ENCODE measurements at places on chromosomes 1 and 21.

DNA sequence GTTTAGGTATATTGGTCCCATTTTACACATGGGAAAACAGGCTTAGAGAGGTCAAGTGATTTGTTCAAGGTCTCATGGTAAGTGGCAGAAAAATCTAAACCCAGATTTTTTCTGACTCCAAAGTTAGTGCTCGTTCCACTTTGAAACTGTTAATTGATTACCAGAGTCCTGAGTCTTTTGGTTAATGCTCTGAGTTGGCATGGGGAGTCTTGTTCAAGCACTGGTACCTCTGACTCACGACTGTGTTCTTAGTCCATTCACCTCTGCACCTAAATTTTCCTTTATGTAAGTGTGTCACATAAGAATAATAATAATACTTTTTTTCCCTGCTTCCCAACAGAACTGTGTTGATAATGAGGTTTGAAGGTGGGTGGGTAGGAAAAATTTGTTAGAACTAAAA, 59.3 kb downstream of the VANGL2 start:
- DNase-seq: no peak

GRCh38 chr1:230170153-230170547, 103.1 kb downstream of the GALNT2 start:
- DNase-seq: no peak

GRCh38 chr1:186491336-186491735, 30.4 kb upstream of the PDC start:
- DNase-seq: no peak

DNA sequence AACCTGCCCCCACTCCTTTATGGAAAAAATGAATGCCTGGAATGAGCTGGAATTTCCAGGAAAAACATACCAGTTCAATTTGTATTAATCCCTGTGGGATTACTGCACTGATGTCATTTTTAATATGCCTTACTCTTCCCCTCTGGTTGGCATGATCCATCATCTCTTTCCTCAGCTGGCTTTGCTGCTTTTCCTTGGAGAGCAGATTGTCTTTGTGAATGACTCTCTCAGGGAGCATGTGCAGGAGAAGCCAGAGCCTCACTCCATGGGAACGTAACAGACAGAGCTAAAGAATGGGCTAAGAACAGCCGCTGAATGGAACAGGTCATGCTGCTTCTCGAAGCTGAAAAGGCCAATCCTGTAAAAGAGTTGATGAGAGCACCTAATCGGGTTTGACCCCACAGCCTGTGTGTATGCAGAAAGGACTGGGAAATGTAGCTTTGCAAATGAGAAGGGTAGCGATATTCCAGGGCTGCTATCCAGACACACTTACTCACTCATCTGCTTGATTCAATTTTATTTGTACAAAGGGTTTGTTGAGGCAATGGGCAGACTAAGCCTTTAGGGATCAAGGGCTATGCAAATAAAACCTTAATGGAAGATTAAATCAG, 20.7 kb downstream of the PHC2 start:
- DNase-seq: no peak

- DNase-seq: no peak
These were observed 138.2 kb downstream of the NFIA start for GRCh38 chr1:61220536-61220935.

- DNase-seq: no peak
These were observed 96.0 kb upstream of the GNG4 start for GRCh38 chr1:235745503-235746136.

DNA sequence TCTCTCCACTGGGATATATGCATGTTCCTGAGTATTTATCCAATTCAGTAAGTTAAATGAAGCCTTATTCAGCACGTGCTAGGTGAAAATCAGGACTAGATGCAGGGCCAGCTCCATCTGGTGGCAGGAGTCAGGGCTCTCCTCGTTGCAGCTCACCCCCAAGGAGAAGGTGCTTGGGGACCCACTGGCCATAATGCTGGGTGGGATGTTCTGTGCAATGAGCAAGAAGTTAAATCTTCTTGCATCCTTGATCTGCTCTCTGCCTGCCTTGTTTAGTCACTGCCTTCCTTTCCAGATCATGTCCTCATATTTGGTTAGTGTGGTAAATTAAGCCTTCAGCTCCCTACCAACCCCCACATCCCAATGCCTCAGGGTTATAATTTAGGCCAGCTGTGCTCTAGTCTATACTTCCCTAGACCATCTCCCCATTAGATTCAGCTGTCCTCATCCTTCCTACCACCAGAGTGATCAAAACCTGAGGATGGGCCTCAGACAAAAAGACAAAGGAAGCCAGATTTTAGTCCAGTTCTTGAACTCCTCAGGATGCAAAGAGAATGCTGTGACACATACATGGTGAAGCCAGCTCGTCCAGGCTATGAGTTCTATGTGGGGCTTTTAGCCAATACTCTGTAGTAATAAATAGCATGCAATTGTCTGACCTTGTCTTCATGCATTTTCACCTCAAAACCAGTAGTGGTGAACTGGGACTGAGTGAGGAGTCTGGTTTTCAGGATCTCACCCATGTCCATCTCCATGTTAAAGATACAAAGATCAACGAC, 55.9 kb downstream of the SEC16B start:
- DNase-seq: no peak

DNA sequence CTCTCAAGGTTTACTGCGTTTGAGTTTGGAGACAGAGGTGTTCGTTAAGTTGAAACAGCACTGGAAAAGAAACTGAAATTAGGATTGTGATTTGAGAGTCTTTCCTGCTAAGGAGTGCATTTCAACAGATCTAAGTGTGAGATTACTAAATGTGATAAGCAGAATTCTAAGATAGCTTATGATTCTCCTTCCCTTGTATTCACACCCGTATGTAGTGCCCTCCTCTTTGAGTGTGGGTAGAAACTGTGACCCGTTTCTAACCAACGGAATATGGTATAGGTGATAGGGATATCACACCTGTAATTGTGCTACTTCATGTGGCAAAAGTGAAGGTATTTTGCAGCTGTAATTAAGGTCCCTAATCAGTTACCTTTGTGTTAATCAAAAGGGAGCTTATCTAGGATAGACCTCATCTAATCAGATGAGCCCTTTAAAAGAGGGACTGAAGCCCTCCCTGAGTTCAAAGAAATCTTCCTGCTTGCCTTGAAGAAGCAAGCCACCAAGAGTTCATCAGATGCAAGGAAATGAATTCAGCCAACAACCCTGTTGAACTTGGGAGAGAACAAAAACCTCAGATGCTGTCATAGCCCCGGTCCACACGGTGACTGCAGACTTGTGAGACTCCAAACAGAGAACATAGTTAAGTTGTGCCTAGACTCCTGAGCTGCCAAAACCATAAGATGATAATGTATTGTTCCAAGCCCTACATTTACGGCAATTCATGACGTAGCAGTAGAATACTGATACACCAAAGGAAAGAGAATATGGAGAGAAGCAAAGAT, 12.6 kb upstream of the IL12RB2 start:
- no peak for DNase-seq

GRCh38 chr1:7406641-7407543, 364.2 kb upstream of the VAMP3 start:
- DNase-seq: no peak

GRCh38 chr1:22550021-22550420, 13.3 kb upstream of the EPHA8 start:
- no peak for DNase-seq

- no peak for DNase-seq
These were observed 8.8 kb downstream of the MYCL start for GRCh38 chr1:39892601-39893595.

DNA sequence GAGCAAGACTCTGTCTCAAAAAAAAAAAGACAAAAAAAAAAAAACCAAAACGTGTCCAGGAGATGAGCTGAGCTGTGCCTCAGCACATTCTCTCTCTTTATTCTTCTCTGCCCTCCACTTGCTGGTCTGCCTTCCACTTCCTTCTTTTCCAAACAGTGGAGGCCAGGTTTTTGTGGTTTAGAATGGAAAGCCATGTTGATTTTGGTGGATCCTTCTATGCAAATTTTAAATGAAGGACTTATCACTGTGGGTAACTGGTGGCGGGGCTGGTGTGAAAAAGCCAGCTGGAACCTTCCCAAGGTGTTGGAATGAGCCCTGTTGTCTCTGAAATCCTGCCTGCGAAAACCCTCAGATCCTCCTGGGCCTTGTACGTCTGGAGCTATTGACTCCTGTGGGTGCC, 61.9 kb downstream of the PTPRU start:
- DNase-seq: no peak

GRCh38 chr1:22920026-22920733, 52.5 kb downstream of the LACTBL1 start:
- no peak for DNase-seq

DNA sequence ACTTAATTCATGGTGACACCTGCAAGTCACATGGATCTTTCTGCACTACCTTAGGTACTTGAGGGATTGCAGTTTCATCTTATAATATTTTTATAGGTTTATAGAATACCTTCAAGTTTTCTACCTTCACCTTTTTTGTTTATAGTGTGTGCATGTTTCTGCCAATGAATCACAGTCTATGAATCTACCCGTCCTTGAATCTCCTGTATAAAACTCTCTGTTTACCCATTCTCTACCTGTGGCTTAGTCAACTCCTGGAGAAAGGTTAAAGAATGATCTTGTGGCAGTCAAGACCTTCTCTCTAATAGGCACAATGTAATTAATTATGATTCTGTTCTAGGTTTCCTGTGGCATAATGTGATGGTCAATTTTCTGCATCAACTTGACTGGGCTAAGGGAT, 3.2 kb upstream of the GSTM2 start:
- DNase-seq: no peak

GRCh38 chr21:14438211-14438610, 55.3 kb upstream of the HSPA13 start:
- no peak for DNase-seq

- no peak for DNase-seq
These were observed 18.4 kb upstream of the TSPAN2 start for GRCh38 chr1:115107516-115108260.

GRCh38 chr1:148315071-148315811, 163.2 kb upstream of the NBPF11 start:
- DNase-seq: no peak

DNA sequence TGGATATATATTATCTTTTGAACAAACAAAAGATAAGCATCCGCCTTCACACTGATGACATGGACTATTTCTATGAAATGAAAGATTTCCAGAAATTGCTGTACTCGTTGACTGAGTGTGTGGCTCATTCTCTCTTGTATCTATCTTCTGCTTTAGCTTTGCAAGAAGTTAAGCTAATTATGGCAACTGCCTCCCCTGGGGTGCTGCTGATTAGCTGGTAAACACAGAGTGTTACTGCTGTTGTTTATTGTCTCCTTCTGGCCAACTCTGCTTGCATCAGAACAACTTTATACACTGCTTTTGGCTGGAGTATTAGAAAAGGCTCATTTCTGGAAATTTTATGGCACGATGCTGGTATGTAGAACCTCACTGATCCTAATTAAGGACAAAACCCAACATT, 95.6 kb upstream of the SNX7 start:
- no peak for DNase-seq

- no peak for DNase-seq
These were observed 853 bp downstream of the USP16 start for GRCh38 chr21:29025328-29025713.

DNA sequence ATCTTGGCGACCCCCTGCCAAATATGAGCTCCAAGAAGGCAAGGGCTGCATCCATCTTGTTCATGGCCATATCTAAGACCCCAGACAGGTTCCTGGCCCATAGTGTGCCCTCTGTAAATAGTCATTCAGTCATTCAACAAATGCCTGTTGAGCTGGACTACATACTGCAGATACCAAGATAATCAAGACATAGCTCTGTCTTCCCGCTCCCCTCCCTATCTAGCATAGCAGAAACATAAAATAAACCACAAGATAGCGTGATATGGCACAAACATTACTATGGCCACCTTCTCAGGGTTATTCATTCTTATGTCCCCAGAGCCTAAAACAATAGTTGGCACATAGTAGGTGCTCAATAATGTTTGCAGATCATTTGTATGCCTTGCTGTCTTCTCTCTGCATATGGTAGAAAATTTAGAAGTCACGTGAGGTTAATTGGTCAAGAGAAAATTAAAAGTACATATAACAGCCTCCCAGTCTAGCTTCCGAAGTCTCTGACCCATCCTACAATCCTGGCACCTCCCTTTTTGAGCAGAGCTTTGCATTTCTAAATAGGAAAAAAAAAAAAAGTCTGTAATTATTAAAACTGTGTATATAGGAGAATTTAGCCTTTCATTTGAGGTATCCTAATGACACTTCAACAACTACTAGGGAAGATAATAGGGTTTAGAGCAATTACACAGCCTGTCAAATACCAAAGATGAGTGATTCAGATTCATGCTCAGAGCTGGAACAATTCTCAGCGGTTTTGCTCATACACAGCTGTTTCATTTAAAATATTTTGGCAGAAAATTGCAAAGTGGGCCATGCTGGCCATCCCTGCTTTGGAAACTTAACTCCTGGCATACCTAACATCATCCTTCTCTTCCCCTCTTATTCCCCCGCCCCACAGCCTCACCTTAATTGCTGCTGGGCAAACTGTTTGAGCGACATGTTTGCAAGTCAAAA, 219.0 kb downstream of the KAZN start:
- DNase-seq: no peak

GRCh38 chr1:66930823-66931174, 6.0 kb downstream of the MIER1 start:
- DNase-seq: no peak

- no peak for DNase-seq
These were observed 270.7 kb downstream of the PAPPA2 start for GRCh38 chr1:176733661-176734060.

DNA sequence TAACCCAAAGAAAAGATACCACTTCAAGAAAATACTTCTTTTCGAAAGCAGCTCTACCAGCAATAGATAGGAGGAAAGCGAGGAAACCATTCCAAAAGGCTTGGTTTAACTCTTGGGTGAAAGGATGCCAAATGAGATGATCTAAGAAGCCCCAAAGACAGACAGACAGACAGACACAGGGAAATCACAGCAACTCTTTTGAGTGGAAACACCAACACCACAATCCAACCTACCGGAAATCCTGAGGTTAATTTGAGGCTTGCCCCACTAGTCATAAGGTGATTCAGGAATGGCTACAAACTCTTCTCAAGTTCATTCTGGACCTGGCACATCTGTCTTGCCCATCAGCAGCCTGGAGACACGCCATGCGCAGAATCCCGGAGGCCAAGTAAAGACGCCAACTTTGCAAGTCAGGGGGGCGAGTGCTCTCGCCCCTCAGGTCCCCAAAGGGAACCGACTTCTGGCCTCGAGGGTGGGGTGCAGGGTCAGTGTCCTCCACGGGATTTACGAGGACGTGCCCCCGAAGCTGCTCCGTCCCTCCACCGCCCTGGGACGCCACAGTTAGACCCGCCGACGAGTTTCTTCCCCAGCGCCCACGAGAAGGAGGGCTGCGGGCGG, 778 bp downstream of the EVI5 start:
- peak; percentile 7 for DNase-seq

GRCh38 chr1:203129501-203130231, 2.1 kb downstream of the ADORA1 start:
- no peak for DNase-seq

DNA sequence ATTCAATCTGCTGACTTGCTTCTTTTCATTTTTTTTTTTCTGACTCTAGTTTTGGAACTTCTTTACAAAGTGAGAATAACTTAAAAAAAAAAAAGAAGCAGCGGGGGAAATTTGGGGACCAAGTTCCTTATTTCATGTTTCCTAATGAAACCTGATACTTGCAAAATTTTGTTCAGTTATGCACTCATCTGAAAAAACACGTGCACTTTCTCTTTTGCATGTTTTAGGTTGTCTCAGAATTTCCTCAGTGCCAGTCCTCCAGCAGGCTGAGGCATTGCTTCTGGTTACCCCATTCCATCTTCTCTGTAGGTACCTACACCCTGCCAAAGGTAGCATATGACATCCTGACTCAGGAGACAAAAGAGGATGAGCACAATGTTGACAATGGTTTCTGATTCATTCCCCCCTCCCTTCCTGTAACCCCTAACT, 299.7 kb downstream of the GRIK1 start:
- no peak for DNase-seq

- DNase-seq: no peak
These were observed 33.5 kb downstream of the ACOT7 start for GRCh38 chr1:6360117-6360496.
